ENCODE measurements at places on chromosomes 4 and X.

DNA sequence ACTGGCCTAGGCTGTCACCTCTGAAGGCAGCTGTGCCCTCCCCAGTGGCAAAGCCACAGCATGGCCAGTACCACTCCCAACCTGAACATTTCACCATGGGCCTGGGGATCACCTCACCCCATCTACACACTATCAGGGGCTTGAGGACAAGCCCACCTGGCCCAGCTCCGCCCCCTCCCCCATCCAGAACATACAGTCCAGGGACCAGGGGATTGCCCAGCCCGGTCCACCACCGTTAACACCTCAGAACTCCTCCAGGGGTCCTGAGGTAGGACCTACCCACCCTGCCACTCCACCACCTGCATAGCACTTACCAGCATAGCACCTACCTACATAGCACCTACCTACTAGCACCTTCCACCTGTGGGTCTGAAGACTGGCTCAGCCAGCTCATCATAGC is 179.8 kb downstream of the EDA start:
- DNase-seq, result no peak

- no peak for DNase-seq
Observed at GRCh38 chrX:16970977-16971376, 24.5 kb downstream of the REPS2 start.

- DNase-seq, result no peak
Observed at GRCh38 chrX:50386520-50386919, 84.1 kb downstream of the DGKK start.

DNA sequence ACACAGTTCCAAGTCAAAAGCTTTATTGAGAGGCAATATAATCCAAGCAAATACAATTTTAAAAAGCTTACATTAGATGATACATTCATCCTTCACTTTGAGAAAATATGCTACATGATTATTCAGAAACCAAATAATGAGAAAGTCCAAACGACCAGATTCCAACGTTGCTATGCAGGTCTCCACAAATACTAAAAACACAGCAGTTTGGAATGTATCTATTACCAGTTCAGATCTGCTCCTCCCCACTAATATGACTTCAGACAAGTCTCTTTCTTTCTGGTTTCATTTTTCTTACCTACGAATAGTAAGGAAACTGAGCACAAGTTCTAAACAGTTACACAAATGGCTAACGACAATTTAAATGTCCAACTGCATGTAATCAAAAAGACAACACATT is 9.5 kb downstream of the NAF1 start:
- DNase-seq, result no peak

GRCh38 chr4:187477224-187477623 is 518.3 kb upstream of the ZFP42 start:
- no peak for DNase-seq

GRCh38 chr4:52954560-52955170 is 92.5 kb downstream of the RASL11B start:
- DNase-seq, result no peak

- no peak for DNase-seq
Observed at GRCh38 chrX:143472347-143472938, 44.8 kb downstream of the SPANXN3 start.

- no peak for DNase-seq
Observed at GRCh38 chrX:42398967-42399631, 378.9 kb downstream of the PPP1R2C start.

DNA sequence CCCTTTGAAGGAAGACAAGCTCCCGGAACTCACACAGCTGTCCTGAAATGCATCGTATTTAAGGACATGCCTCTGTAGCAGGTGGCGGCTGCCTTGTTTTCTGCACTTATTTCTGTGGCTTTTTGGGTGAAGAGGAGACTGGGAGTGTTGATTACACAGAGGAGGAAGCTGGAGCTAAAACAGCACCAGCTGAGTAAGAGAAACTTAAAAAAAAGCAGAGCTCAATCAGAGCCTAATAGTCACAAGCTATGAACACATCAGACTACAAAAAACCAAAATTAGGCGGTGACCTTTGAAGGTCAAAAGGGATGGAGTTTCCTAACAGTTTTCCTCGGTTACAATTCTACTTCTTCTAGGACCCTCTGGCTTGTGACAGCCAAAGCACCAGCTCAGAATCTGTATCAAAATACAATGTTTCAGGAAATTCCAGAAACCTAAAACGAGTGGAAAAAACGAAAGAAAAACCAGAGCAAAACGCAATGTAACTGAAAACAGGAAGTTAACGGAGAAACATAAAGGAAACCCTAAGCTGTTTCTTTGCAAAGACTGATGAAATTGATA is 13.5 kb downstream of the PRKX start:
- DNase-seq, result no peak
